Mammary epithelial cell (primary cell): ENCODE measurements at places on chromosomes 12 and 14. TPM values are rescaled to one million over a fixed set of nuclear protein-coding genes. Genes with fewer than 3 reads are reported as not detected.

The HRK gene
- polyA plus RNA-seq: not detected

The TAS2R31 gene
- not detected for polyA plus RNA-seq

The C1S gene
- polyA plus RNA-seq: 2.2 TPM

The RPL6 gene
- polyA plus RNA-seq: 1,877 TPM
